ENCODE measurements at places on chromosomes 16 and 17. TPM values are rescaled to one million over a fixed set of nuclear protein-coding genes. Genes with fewer than 3 reads are reported as not detected.

CDRT15L2 gene
- not detected for total RNA-seq

GRCh38 chr16:80759419-80760162 lies 44.8 kb downstream of the CDYL2 start:
- peaks cover 5% of the 10 kb centered on the region for H3K36me3 ChIP-seq
- no peaks in the 10 kb centered on the region for H3K27me3 ChIP-seq
- H3K4me1 ChIP-seq = peaks cover 21% of the 10 kb centered on the region

NOD2 gene
- 18.7 TPM for total RNA-seq

DNA sequence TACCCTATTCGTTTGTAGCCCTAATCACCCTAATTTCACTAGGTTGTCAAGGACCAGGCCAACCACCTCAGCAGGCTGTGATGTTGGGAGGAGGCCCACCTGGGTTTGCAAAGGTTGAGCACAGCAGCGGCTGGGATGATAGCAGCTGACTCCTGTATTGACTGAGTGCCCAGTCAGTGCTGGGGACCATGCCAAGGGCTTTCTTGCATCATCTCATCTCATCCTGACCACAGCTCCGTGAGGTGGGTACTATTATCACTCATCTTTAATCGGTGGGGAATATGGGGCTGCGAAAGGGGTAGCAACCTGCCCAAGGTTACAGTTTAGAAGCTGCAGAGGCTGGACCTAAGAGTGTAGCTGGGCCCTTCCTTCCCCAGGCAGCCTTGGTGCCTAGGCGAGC lies 11.7 kb downstream of the ATPAF2 start:
- H3K36me3 ChIP-seq = no peaks in the 10 kb centered on the region
- H3K27ac ChIP-seq = no peak overlapping the region
- peaks cover 13% of the 10 kb centered on the region for H3K4me1 ChIP-seq

- H3K27ac ChIP-seq = no peak overlapping the region
- H3K4me3 ChIP-seq = no peak overlapping the region
- no peaks in the 10 kb centered on the region for H3K36me3 ChIP-seq
- H3K27me3 ChIP-seq = peaks cover 52% of the 10 kb centered on the region
- no peaks in the 10 kb centered on the region for H3K4me1 ChIP-seq
Observed at GRCh38 chr17:36807496-36808179, 129.6 kb upstream of the LHX1 start.

GRCh38 chr17:50949989-50950877 lies 84.1 kb upstream of the TOB1 start:
- H3K36me3 ChIP-seq = no peaks in the 10 kb centered on the region
- H3K4me1 ChIP-seq = peaks cover 10% of the 10 kb centered on the region
- no peak overlapping the region for H3K27ac ChIP-seq
- H3K27me3 ChIP-seq = no peaks in the 10 kb centered on the region
- peak; percentile 72 for DNase-seq

All from activated CD4-positive, alpha-beta memory T cell treated with anti-CD3 and anti-CD28 coated beads for 36 hours (primary cell).